Fibroblast of skin of right quadriceps (primary cell): ENCODE measurements at places on chromosomes 6 and 20.

DNA sequence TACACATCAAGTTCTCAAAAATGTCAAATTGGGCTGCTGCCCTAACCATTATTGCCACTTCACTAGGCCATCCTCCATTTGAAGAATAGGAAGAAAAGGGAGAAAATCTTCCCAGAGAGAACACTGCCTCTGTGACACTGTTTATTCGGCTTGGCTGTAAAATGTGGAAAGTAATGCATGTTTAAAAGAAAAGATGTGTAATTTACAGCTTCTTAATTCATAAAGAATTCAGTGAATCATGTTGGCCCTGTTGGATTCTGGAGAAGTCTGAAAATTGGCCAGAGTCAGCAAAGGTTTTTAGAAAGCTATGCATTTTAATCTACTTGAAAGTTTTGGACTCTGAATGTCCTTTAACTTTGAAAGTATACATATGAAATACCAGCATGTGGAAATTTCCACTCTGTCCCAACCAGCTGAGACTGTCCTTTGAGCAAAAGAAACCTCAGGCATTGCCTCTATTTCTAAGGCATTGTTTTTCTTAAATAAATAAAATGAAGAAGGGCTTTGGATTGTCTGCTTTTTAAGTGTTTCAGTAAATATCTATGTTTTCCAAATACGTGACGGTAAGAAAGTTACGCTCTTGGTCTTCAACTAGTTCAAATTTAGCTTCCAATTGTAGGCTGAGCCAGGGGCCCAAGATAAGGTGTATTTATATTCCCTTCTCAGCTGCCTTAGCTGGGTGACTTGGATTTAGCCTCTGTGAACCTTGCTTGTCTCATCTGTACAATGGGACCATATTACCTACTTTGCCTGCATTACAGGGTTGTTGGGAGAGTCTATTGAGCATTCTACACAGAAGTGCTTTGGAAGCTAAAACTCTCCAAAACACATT, 222.2 kb downstream of the UST start:
- peak; percentile 83 for DNase-seq

DNA sequence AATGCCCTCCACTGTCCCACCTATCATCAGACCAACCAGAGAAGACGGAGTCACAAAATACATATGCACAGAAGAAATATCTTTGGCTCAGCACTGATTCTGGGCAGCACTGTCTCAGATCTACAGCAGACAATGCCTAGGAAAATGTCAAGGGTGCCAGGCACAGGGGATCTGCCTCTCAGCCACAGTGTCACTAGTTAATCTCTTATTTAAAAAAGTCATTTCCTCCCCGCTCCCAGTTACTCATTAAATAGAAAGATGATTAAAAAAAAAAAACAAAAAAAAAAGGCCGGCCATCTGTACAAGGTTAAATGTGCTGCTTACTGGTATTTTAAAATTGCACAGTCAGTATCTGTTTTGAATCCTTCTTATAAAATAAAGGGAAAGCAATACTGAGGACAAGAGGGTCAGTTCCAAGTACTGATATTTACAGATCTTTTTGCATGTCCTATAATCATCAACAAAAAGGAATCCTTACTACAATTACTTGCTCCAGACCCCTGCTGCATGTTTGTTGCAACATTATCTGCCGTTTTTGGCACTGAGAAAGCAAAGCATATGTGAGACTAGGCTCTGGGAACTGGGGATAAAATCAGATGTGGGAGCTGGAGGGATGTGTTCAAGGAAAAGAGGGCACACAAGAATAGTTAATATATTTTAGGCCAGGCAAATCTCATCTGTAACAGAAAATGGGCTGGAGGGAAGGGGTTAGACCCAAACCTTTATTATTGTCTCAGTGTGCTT, 299.3 kb downstream of the KIF16B start:
- DNase-seq: no peak

DNA sequence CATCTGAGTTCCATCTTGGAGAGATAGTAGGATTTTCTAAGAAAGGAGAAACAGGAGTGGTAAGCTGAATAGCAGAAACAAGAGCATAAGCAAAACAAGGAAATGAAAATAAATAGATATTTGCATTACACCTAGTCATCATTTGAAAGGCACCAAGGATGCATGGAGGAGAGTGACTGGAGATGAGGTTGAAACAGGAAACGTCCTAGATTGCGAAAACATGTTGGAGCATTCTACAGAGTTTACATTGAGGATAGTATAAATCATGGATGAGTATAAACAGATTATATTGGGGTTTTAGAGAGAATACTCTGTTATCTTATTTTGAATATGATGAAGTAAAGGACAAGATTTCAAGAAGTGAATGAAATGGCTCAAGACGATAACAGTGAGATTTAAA, 507.3 kb downstream of the EYS start:
- no peak for DNase-seq

- peak; percentile 62 for DNase-seq
Measured at GRCh38 chr6:6003621-6004366, 2.9 kb downstream of the NRN1 start.

GRCh38 chr6:33692078-33692759, 19.3 kb downstream of the UQCC2 start:
- no peak for DNase-seq

- no peak for DNase-seq
Measured at GRCh38 chr6:67362976-67363375, 1272.1 kb upstream of the ADGRB3 start.

GRCh38 chr6:170134471-170135440, 156.1 kb downstream of the DLL1 start:
- no peak for DNase-seq

DNA sequence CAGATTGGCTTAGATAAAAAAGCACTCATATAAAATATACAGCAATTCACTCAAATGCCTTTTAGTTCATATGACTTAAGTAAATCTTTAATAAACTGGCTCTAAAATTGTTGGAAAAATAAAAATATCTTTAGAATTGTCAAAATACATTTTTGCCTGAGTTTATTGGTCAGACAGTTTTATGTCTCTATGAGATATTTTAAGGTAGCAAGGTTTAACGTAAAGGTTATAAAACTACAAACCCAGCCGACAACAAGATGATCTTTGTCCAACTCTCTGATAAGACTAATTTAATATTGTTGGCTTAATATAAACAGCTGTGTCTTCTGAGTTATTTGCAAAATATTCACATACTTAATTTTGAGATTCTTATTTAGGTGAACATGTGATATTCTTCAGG, 39.5 kb downstream of the RNASET2 start:
- no peak for DNase-seq

DNA sequence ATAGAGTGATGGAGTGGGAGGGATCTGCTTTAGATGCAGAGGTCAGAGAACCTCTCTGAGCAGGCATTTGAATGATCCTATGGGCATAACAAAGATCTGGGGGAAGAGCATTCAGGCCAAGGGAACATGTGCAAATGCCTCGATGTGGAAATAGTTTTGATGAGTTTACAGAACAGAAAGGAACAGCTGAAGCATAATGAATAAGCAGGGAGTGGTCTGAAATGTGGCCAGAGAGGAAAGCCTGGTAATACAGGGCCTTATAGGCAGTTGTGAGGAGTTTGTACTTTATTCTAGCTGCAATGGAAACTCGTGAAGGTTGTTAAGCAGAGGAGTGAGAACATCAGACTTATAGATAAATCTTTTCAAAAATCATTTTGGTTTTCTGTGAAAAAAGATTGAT, 33.0 kb upstream of the ME1 start:
- DNase-seq: no peak

GRCh38 chr6:90044182-90044832, 150.0 kb downstream of the GJA10 start:
- no peak for DNase-seq

GRCh38 chr6:135852746-135853145, 1.2 kb downstream of the PDE7B start:
- DNase-seq: peak; percentile 8

DNA sequence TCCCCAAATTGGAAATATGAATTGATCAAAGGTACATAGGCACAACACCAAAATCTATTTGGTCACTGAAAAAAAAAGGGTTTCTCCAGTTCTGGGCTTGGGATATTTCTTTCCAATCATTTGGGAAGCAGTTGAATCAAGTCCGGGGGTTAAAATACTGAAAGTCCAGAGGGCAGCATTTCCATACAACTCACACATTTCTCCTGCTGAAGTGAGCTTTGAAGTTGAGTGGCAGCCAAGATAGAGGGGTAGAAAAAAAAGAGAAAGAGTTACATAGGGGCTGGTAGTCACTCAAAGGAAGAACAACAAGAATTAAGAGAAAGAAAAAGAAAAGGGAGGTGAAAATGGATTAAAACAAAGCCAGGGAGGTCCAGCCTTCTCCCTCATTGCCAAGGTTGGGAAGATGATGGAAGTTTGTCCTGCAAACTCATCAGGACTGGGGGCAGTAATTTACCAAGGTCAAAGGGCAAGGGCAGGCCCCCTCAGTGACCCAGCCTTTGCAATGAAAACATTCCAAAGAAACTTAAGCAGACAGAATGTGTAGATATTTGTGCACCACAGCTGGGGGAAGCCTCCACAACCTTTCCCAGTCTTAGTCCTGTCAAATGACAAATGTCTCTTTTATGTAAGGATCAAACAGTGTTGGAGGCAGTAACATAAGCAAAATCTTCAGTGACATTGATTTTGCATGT, 525.3 kb upstream of the JARID2 start:
- DNase-seq: no peak

- no peak for DNase-seq
Measured at GRCh38 chr20:33814238-33814712, 3.1 kb downstream of the CHMP4B start.

DNA sequence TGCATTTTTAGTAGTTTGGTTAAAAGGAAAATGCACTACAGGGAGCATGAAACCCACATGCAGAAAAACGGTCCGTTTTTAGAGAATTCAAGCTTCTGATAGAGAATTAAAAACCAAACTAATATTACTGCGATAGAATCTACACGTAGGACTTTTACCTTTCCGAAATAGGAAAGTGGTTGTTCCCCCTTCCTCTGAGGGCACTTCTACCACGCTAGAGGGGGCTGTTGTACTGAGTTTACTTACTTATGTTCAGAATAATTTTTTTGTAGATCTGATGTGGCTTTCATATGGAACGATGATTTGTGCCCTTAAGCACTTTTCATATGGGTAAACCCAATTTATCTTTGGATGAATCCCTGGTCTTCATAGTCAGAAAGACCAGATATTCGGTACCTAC, 264.3 kb upstream of the PLN start:
- DNase-seq: peak; percentile 50

DNA sequence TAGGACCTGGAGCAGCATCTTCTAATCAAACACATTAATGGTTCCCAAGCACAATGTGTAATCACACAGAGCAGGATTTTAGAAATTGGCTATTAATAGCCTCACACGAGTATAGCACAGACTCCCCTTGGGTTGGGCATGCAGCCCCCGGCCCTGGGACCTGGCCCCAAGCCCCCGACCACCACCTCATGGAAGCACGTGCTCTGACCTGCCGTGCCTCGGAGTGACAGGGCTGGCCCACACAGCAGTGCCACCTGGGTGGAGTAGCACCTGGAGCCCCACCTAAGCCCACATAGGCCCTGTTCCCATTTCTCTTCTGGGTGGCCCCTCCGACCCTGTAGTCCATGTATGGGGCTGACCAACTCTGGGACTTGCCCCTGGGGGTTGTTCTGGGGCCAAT, 171.8 kb downstream of the TTLL2 start:
- DNase-seq: no peak

- no peak for DNase-seq
Measured at GRCh38 chr6:163777716-163778115, 363.2 kb downstream of the QKI start.

DNA sequence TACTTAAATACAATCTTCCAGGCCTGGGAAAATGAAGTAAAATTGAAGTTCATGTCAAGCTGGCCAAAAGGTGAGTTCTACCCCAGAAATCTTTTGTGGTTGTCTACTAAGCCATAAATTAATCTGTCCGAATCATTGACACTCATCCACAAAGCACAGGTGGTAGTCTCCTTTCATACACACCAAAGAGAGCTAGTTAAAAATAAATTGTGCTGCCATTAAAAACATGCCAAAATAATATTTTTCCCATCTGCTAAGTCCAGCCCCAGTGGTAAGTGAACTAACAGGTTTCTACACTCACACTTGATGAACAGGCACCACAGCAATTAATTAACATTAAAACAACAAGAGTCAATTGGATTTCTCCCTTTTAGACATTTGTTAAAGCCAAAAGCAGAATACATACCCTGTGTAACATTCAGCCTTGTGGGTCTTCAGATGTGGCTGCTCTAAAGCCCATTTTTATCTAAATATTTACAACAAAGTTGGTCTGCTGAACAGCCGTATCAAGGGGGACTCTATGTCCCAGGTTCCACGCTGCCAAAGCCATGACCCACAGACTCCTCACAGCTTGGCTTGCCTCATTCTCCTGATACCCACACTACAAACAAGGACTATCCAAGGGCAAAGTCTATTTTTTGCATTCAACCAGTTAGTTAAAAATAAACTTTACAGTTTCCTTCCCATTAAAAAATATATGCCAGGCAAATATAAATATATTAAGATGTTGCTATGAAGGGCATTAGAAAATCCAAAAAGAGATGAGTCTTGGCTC, 490.4 kb downstream of the BMP2 start:
- no peak for DNase-seq

DNA sequence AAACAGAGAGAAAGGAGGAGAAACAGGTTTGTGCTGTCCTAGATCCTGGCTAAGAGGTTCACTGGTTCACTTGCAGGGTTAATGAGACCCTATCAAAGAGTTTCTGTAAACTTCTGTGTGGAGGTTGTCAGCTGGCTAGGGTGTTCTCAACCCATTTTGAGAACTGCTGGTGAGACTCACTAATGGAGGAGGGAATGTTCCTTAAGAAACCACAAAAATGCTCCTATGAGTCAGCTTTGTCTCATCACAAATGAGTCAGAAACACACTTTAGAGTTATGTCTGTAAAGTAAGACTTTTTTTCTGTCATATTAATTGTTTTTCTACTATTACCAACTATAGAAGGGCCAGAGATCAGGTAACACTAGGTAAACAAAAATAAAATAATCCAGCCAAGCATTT, 884.4 kb downstream of the PHF3 start:
- peak; percentile 90 for DNase-seq

DNA sequence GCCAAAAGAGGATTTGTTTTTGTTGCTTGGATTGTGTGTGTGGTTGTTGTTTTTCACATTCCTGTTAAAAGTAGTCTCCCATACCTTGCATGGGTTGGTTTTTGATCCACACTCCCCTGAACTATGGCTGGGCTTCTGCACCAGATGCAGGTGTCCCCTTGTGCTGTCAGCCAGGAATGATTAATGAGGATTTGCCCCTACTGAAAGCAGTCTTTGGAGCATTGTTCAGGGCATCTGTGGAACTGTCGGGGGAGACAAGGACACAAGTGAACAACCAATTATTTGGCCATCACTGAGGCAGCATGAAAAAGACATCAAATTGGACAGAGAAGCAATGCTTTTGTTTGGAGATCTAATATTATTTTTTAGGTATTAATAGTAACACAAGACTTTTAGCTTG, 373.2 kb upstream of the MMS22L start:
- no peak for DNase-seq
